Daoy (cell line): ENCODE measurements at places on chromosomes 6 and 20. TPM values are rescaled to one million over a fixed set of nuclear protein-coding genes. Genes with fewer than 3 reads are reported as not detected.

The SULF2 gene
- total RNA-seq = 3.7 and 5.7 TPM in 2 replicates

The OR2H2 gene
- not detected in 2 replicates for total RNA-seq

The BMP5 gene
- total RNA-seq = 0.06 and 1.4 TPM in 2 replicates

The SAMD3 gene
- total RNA-seq = not detected in 2 replicates

The PRPH2 gene
- total RNA-seq = not detected in 2 replicates

The FAM83D gene
- 73.0 and 84.1 TPM in 2 replicates for total RNA-seq

The TMEM170B gene
- total RNA-seq = 5.2 and 5.8 TPM in 2 replicates

The KIF13A gene
- 18.1 and 23.0 TPM in 2 replicates for total RNA-seq

The ATP9A gene
- total RNA-seq = 5.6 and 7.9 TPM in 2 replicates

The BPI gene
- 0.09 TPM in 1 of 2 replicates, not detected in the other for total RNA-seq

The LCA5 gene
- total RNA-seq = 2.2 and 5.0 TPM in 2 replicates

The CCND3 gene
- 43.3 and 51.6 TPM in 2 replicates for total RNA-seq

The GPX5 gene
- total RNA-seq = not detected in 2 replicates

The ABHD16B gene
- total RNA-seq = not detected in 2 replicates

The ADGRF1 gene
- 0.48 TPM in 1 of 2 replicates, not detected in the other for total RNA-seq

GRCh38 chr6:119921491-119922010 is 572.0 kb upstream of the MAN1A1 start:
- no peak for DNase-seq

DNA sequence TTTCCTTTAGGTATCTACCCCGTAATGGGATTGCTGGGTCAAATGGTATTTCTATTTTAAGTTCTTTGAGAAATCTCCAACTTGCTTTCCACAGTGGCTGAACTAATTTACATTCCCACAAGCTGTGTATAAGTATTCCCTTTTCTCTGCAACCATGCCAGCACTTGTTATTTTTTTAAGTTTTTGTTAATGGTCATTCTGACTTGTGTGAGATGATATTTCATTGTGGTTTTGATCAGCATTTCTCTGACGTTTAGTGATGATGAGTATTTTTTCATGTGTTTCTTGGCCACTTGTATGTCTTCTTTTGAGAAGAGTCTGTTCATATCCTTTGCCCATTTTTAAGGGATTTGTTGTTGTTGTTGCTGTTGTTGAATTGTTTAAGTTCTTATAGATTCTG is 871.1 kb downstream of the KIF16B start:
- DNase-seq = no peak

- peak; percentile 14 for DNase-seq
Observed at GRCh38 chr20:9344083-9344920, 170.1 kb upstream of the LAMP5 start.

GRCh38 chr6:29676981-29677601 is 3.9 kb downstream of the ZFP57 start:
- DNase-seq = peak; percentile 49

- DNase-seq = no peak
Observed at GRCh38 chr6:7304821-7305220, 8.2 kb downstream of the SSR1 start.

DNA sequence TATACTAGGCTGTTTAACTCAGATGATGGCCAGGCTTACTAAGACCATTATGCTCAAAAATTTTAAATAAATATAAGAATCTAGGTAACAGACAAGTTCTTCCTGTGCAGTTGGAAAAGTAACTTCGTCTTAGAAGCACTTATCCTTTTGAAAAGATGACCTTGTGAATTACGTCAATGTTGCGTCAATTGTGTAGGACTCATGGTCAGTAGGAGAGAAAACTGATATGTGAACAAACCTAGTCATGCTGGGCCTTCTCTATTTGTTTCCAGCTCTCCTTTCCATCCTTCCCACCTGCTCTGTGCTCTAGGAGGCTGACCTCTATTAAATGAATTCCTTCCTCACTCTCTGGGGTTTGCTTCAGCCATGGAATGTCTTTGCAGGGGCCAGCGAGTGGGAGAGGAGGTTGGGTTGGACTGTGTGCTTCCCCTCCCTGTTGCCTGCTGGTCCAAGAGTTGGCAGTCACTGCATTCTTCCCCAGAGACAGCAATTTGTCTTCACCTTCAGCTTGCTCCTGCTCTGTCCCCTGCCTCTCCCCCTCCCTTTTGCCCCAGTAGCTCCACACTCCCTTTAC is 128.0 kb upstream of the TNFAIP3 start:
- DNase-seq = no peak

- peak; percentile 32 for DNase-seq
Observed at GRCh38 chr6:80605165-80605989, 498.9 kb downstream of the BCKDHB start.

GRCh38 chr6:12150812-12151432 is 138.8 kb downstream of the HIVEP1 start:
- peak; percentile 58 for DNase-seq

DNA sequence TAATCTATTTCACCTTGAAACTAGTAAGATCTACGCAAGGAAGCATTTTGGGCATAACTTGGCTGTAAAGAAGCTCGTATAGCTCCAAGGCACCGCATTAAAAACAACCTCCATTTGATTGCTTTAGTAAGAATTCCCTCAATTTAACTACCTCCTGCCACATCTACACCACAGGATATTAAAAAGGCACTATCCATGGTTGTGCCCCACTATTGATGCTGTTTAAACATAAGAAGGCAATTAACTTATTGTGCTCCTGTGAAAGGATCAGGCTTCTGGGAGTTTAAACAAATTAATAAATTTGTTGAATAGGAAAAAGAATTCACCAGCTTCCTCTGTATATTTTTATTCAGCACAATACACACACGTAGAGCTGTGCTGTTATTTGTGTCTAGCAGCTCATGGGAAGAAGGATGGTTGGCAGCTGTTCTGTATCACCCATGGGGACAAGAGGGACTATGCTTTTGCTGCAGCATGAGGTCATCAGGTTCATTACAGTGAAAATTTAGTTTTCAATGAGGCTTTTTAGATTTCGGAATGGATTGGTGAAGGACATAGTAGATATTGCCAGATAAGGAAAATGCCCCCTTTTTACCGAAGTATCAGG is 513.3 kb downstream of the HAO1 start:
- no peak for DNase-seq

DNA sequence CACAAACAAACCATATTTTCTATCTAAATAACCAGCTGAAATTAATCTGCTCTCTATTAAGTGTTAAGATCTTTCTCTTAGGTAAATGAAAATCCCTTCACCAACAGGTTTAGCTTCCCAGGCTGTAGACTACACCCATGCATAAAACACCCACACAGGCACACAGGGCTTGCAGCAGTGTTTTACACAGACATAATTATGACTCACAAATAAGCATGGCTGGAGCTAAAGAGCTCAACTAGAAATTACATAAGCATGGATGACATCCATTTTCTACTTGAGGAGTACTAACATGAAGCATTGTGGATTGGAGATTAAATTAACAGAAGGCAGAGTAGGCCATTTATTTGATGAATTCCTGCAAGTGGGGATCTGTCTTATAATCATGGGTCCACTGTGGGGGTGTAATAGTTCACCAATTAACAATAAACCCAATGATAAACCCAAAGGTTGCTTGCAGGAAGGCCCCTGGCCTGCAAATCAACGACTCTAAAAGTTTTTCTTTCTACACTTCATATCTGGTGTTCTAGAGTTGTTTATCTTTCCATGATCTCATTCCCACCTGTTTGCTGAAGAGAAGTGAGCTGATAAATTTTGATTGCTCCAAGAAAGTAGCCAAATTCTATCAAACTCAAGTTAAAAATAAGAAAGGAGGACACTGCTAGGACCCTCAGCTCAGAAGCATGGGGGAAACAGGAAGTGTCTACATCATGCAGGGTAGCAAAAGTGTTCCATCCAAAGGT is 33.8 kb upstream of the E2F3 start:
- DNase-seq = peak; percentile 21

DNA sequence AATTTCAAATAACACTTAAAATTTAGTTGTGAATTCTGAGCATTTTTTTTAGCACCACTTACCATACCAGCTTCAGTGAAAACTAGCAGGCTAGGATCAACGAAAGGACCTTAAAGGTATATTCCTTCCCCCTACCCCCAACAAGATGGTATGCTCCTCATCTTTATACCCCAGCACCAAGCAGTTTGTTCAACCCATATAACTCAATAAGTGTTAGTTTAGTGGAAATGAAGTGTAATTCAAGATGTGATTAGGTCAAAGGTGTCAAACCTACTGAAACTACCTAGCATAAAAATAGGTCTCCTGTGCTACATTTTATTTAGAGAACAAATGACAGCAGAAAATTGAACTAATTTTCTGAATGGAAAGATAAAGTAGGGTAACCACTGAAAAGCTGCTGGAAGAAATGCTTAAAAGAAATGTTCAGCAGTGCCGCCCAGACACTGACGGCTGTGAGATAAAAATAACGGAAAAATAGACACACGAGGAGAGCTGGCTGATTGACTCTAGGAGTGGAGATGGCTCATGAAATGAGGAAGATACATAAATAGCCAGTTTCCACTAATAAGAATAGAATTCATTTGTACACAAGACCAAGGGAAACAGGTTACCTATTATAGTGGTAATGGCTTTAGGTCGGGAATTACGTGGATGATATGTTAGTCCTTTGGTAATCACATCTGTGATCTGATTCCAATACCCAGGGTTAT is 94.8 kb downstream of the IPCEF1 start:
- DNase-seq = no peak

GRCh38 chr6:153090241-153090930 is 40.7 kb downstream of the RGS17 start:
- DNase-seq = peak; percentile 93
